ENCODE measurements at places on chromosomes 2 and 18. TPM values are rescaled to one million over a fixed set of nuclear protein-coding genes. Genes with fewer than 3 reads are reported as not detected.

The RNF144A gene
- 33.1 TPM for polyA plus RNA-seq

The ACOXL gene
- polyA plus RNA-seq, result 0.53 TPM

The MYCN gene
- polyA plus RNA-seq, result 10.1 TPM

The ARMC9 gene
- 5.9 TPM for polyA plus RNA-seq

The VRK2 gene
- polyA plus RNA-seq, result 12.6 TPM

The LRRC30 gene
- polyA plus RNA-seq, result 4.8 TPM

The ZSWIM2 gene
- polyA plus RNA-seq, result not detected

The AQP12A gene
- polyA plus RNA-seq, result 0.71 TPM

The GPR39 gene
- polyA plus RNA-seq, result not detected

The AFG3L2 gene
- polyA plus RNA-seq, result 38.7 TPM

The LTBP1 gene
- 69.3 TPM for polyA plus RNA-seq

All from muscle of back (tissue), 13 donors.